Activated T-cell treated with anti-CD3 and anti-CD28 coated beads for 48 hours (primary cell): ENCODE measurements at places on chromosomes 1 and 21.

GRCh38 chr1:209248649-209249279, 334.8 kb upstream of the CAMK1G start:
- peak; percentile 15 for DNase-seq

- no peak for DNase-seq
These were observed 32.4 kb upstream of the MAB21L3 start for GRCh38 chr1:116078699-116079223.

DNA sequence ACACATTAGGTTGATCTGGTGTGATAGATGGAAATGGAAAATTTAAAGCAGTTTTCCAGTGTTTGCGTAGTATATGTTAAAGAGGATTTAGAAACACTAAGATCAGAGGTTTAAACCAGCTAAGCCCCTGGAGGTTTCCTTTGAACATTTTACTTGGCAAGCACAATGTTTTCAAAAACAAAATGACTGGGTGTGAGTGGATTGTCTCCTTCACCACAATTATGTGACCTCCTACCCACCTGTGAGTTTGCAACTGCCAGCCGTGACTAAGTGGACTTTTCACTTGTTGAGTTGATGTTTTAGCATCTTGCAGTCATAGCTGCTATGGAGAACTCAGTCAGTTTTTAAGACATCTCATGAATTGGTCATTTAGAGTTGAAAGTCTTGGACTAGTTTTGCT, 4.7 kb downstream of the CCDC190 start:
- DNase-seq = no peak

DNA sequence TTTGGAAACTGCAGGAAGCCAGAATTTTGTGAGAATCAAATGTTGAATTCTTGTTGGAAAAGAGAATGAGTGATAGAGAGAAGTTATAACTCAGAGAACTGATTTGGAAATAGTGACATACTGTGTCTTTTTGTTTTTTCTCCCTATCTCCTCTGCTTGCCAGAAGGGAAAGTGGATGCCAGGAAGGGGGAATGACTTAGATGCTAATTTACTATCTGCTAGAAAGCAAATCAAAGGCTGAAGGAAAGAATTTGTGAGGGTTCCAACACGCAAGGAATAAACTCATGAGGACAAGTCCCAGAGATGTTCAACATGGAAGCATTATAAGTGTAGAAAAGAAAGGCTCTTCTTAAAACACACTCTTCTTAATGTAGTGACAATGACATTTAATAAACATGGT, 20.5 kb upstream of the LRRC39 start:
- no peak for DNase-seq

GRCh38 chr1:206658981-206659273, 23.6 kb downstream of the DYRK3 start:
- DNase-seq = no peak

DNA sequence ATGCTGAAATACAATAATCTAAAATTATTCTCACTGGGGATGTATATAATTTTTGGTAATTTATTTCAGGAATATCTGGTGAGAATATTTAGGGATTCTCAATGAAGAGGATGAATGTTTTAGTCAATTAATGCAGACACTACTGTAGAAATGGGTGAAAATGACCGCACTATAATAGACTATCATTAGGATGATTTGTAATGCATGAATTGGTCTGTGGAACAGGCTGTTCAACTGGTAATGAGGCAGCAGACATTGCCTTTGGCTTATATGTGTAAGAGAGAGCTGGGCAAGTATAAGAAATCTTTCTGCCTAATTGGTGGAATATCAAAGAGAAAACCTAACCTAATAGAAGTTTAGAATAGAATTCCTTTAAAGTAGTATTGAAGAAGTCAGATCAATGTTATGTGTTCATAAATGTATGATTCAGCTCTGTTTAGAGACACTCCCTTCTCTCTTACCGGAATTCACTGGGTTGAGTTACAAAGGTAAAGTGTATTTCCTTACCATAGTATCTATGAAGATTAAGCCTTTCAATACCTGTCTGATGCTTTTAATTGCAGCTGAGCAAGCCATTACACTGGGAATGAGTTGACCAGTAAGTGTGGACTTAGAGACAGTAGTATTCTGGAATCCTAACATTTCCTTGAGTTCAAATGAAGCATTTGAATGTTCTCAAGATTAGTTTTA, 274.5 kb downstream of the S1PR1 start:
- DNase-seq = no peak

DNA sequence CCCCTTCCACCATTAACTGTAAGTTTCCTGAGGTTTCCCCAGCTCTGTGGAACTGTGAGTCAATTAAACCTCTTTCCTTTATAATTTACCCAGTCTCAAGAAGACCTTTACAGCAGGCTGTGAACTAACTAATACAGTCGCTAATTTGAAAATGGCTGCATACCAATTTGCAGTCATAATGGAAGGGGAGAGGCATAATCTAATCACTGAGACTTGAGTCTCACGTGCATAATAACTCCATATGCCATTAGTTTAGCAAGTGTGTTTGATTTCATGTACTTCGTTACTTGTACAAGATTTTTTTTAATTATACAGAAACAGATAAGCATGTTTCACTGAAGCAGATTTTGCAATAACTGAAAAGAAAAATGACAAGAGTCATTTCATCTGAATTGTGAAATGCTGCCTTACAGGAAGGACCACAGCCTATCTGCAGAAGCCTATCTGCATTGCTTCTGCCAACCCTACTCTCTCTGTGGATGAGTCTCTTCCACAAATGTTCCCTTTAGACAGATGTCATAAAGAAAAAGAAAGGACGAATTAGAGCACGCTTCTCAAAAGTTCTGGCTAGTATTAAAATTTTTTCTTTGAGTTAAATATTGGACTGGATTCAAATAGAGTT, 99.1 kb downstream of the PTGER3 start:
- no peak for DNase-seq

- DNase-seq = no peak
These were observed 2.7 kb upstream of the PRXL2B start for GRCh38 chr1:2583871-2584351.

DNA sequence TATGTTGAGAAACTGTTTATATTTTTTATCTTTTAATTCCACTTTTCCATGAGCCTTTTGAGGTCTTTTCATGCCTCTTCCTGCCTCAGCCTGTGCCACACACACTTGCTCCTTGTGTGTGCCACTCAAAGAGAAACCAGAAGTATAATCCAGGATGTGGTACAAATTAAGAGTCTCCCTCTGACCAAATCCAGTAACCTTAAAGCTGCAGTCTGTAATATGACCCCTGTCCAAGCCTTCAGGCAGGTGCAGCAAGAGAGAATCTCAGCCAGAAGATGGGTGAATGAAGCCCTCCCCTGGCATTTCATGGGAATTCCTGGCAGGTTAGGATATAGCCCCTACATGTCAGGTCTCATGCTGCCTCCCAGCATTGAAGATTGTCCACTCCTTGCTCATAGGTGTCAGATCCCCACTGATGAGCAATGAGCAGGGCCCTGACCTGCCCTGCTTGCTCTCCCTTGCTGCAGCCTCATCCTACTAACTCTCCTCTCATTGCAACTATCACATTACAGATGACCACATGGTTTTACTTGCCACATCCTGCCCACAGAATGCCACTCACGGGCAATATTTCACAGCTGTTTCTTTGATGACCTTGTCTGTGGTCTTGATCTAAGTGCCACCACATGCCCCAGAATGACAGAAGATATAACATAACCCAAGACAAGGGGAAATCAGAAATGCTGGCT, 169.3 kb downstream of the SEC16B start:
- DNase-seq = no peak

DNA sequence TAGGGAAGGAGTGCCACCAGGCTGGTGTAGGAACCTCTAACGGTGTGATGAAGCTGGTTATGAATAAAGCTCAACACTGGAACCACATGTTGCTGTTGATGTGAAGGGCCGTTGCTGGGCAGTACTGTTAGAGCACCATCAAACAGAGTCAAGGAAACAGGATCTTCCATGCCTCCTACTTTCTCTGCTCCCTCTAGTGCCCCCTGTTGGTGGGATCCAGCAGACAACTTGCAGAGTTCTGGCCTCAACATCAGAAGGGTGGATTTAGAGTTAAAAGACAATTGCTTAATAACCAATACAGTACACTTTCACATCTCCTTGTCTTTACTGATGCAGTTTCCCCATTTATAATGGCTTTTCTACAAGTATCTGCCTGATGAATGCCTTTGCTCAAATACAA, 336.4 kb downstream of the NTNG1 start:
- DNase-seq = no peak

GRCh38 chr1:77697441-77697840, 15.0 kb upstream of the ZZZ3 start:
- no peak for DNase-seq

DNA sequence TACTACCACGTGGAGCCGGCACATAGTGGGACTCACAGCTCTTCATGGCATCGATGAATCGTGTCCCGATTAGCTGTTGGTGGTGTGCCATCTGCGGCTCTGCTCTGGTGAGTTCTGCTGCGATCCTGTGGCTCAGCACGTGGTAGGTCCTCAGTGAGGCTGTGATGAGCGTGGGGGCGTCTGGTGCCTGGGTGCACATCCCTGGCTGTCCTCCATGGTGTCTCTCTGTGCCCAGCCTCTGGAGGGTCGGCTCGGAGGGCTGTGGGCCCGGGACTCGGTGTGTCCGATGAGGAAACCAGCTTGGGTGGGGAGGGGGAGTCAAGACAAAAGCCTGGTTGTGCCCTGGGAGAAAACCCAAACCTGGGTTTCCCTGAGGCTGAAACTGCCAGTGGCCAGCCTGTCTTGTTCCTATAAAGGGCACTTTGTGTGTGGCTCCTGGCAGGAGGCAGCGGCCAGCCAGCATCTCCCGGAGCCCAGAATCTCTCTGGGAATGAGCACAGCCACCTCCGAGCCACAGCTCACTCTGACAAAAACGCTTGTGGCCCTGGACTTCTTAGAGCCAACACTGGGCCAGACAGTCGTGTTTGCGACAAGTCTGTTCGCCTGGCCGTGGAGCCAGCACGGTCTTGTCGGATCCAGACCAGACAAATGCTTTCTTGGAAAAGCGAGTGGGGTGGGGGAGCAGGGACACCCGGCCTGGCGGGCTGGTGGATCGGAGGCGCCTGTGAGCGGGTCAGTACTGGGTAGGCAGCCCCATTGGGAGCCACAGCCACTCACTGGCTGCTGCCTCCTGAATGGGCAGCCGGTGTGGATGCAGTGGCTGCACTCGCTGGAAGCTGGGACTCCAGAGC, 31.8 kb downstream of the SPSB1 start:
- DNase-seq = no peak

GRCh38 chr1:83086346-83086745, 912.6 kb downstream of the TTLL7 start:
- no peak for DNase-seq

- no peak for DNase-seq
These were observed 453 bp upstream of the TTLL10 start for GRCh38 chr1:1173061-1173792.

GRCh38 chr21:43332861-43333297, 94.1 kb downstream of the SIK1 start:
- DNase-seq = no peak

- DNase-seq = peak; percentile 65
These were observed 16.7 kb downstream of the SPATA21 start for GRCh38 chr1:16420424-16421118.

GRCh38 chr1:193318347-193318746, 131.9 kb upstream of the B3GALT2 start:
- DNase-seq = no peak

DNA sequence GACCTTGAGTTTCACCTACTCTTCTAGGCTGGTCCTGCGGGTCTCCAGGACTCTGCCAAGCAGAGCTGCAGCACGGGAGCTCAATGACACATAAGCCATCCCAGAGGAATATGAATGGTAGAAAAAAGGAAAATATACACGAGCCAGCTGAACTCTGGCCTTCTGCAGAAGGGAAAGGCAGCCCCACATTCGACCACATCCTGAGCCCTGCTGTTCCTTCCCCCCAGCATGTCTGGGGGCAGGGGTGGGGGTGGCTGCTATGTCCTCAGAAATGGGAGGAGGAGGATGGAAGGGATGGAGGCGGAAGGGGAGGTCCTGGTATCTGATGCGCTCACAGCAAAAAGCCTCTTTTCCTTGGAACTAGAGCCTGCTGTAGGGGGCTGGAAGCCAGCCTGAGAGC, 12.1 kb upstream of the KDF1 start:
- DNase-seq = no peak

GRCh38 chr1:19426294-19427086, 58.8 kb downstream of the CAPZB start:
- DNase-seq = no peak

GRCh38 chr1:241730031-241730430, 78.0 kb downstream of the WDR64 start:
- no peak for DNase-seq
